HFFc6 (cell line): ENCODE measurements at places on chromosomes 12 and 14.

- peak; percentile 27 for DNase-seq
Observed at GRCh38 chr12:123390498-123391426, 6.8 kb downstream of the KMT5A start.

DNA sequence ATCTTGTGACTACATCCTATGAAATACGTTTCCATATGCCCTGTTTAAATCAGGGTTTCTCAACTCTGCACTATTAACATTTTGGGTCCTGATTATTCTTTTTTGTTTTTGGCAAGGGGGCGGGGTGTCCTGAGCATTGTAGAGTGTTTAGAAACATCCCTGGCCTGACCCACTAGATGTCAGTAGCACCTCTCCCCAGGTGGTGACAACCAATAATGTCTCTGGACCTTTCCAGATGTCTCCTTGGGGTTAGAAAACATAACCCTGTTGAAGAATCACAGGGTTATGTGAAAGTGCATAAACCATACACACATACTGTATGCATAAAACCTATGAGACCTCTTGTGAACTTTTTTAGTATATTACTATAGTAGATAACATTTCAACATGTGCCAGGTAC is 1.4 kb downstream of the ACAD10 start:
- DNase-seq: peak; percentile 14

GRCh38 chr12:66409195-66409871 is 107.0 kb downstream of the HELB start:
- DNase-seq: peak; percentile 42

DNA sequence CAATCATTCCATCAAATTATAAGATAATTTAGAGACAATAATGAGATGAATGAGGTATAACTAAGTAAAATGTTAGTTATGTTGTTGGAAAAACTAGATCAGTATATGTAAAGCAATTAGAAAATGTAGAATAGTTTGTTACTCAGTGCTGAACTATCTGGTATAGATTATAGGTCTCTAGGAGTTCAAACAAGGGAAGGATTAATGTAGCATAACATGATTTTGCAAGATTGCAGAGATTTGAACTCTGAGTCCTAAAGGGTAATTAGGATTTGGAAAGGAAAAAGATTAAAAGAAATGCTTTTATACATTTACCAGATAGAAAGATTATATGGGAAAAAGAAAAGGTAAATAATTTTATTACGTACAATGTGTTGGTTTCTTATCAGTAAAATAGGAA is 246.3 kb downstream of the KCNC2 start:
- no peak for DNase-seq

GRCh38 chr14:36505181-36505815 is 14.7 kb downstream of the NKX2-1 start:
- DNase-seq: no peak

- DNase-seq: no peak
Observed at GRCh38 chr12:78099806-78100205, 269.1 kb downstream of the NAV3 start.
